ENCODE measurements at places on chromosomes 4 and X.

DNA sequence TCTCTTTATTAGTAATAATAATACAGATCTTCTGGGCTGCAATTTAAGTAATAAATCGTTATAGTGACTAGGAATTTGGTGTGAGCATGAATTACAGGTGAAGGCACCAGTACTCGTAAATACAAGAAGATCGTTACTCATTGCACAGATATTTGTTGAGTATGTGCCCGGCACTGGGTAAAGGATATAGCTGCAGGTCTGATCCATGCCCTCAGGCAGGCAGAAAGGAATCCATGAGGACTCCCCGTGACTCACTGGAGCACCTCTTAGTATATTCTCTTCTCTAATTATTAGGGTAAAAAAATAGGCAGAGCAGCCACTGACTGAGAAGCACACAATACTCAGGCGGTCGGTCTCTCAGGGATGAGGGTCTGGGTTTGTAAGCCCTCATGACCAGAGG is 868.3 kb downstream of the RAB28 start:
- no peak for DNase-seq

DNA sequence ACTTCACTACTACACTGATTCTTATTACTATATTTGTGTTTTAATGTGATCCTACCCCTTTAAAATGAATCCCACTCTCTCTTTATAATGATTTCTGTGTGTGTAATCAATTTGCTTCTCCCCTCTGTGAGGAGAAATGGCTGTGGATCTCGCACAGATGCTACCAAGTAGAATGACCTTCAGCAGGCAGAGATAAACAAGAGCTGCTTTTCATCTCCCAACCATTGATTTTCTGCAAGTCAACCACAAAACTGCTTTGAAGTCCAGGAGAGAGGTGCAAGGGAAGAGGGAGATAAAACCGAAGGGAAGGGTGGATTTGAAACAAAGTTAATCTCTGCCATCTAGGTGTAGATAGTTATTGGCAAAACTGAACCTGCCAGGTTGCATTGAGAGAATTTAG is 141.6 kb downstream of the NPNT start:
- DNase-seq: no peak

DNA sequence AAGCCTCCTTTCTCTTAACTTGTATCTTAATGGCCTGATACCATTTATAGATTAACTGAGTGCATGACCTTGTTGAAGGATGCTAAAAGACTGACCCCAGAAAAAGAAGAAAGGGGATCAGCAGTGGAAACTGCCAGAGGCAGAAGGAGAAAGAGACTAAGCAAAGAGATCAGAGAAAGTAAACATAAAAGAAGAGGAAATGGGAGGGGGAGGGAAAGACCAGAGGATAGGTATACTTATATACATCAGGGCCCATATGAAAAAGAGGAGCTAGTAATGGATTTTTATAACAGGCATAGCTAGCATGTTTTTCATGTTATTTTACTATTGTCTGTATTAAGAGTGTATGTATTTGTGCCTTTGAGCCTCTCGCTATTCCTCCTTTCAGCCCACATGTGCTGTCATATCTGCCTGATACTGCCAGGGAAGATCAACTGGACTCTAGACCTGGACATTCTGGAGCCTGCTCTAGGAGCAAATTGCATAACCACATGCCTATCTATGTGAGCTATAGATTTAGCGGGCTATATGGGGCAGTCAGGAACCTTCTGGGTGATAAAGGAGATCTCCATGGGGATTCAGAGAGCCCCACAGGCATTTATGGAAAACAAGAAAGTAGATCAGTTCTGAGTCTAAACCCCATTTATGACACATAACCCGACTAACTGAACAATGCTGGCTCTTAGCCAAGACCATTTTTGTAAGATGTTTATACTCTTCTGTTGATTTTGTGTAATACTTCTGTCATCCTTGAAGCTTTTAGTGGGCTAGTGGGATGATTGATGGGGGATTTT is 13.4 kb upstream of the SNX12 start:
- DNase-seq: no peak

DNA sequence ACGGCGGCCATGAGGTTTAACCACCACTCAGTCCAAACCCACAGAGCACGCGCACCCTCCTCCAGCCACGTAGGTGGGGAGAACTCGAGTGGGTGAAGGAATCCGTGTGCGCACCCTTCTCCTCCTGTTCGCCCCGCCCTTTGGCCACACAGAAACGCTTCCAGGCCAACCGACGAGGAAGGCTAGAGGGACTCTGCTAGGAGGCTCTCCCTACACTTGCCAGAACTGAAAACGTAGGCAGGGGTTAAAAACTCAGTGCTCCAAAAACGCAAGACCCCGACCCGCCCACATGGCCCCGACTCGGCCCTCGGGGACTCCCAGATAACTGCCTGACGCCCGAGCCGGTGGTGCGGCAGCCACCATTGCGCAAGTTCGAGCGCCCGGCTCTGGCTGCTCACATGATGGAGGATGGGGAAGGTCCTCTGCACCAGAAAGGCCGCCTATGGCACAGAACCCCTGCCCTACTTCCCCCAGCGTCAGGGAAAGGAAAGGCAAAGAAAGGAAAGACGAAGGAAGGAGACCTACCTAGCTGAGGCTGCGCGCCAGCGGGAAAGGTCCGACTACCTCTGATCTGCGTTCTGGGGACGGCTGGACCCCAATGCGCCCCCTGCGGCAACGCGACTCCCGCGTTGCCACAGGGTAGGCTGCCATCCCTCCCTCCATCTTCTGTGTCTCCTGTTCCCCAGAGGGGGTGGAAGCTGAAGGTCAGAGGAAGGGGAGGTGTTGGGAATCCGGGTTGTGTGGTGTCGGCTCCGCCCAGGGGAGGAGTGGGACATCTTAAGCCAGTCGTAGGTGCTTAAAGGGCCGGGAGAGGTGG is 201.9 kb upstream of the AGTR2 start:
- DNase-seq: peak; percentile 4

DNA sequence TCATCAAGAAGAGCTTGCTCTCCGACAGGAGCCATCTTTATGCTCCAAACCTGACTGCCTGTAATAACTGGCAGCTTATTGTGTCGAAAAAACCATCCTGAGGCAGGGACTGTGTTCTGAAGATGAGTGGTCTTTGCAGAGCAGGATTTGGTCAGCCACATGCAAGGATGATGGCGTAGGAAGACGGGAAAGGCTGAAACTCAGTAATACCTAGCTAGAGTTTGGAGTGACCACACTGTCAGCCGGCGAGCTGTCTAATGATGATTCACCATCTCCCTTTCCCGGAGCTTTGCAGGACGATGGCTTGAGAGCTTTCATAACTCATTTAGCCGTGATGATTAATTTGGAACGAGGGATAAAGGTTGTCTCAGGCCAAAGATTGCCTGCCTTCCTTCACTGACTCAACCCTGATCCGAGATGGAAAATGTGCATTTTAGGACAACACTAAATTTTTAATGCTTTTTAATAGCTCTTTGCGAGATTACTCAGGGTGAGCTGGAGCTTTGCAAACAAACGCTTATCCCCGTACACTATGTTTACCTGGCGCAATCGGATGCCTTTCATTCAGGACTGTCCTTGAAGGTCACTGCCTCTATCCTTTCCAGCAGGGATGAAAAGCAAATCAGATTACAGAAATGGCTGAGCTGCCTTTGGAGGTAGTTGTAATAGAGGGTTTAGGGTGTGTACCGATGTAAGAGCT is 288.5 kb downstream of the ASMT start:
- peak; percentile 50 for DNase-seq

GRCh38 chr4:22490718-22491315 is 25.0 kb downstream of the ADGRA3 start:
- DNase-seq: no peak

GRCh38 chr4:89847571-89848325 is 10.8 kb upstream of the SNCA start:
- DNase-seq: no peak

DNA sequence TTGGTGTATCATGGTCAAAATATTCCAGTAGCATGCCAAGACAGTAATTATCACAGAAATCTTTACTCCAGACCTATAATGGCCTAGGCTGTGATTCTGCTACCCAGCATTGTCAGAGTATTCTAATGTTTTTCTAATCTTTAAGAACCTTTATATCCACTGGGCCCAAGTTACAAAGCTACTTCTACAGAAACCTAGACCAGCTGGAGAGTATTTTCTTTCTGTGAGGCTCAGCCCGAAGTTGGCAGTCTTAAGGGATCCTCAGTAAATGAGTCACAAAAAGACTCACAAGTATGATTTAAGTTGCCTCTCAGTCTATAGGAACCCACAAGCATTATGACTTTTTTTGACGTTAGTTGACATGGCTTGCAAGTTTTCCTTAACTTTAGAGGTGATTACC is 638.5 kb upstream of the FAM241A start:
- DNase-seq: peak; percentile 8

- no peak for DNase-seq
Observed at GRCh38 chr4:39341075-39341725, 25.0 kb downstream of the RFC1 start.

- DNase-seq: no peak
Observed at GRCh38 chr4:2415881-2416563, 2.4 kb downstream of the ZFYVE28 start.

DNA sequence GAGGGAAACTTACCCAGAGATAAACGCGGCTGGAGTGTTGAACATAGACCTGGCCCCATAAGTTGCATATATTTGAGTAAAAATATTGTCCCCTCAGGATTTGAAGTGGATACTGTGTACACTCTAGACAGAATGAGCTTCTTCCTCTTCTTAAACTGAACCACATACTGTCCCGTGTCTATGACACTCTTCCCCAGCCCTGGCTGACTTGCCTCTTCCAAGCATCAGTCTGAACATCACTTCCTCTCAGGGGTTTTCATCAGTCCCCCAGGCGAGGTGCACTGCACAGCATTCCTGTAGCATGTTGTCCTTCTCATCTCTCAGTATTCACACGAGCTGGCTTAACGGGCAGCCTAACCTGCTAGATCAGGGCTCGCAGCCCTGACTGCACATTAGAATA is 80.5 kb upstream of the TMEM150C start:
- no peak for DNase-seq

DNA sequence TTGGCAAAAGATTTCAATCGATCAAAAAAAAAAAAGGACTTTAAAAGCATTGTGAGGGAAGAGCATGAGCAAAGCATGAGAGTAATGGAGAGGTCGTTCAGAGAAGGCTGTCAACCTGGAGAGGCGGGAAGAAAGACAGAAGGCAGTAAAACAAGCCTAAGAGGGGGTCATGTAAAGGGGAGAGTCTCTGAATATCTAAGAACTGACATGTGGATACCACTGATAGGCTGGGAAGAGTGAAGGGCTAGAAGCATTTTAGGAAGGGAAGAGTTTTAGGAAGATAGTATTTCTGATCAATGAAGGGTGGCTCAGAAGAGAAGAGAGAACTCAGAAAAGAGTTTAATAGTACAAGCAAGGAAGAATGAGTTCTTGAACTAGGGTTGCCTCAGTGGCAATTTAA is 7.5 kb downstream of the FAM9C start:
- DNase-seq: no peak

GRCh38 chr4:48704091-48704802 is 75.8 kb downstream of the FRYL start:
- DNase-seq: no peak

DNA sequence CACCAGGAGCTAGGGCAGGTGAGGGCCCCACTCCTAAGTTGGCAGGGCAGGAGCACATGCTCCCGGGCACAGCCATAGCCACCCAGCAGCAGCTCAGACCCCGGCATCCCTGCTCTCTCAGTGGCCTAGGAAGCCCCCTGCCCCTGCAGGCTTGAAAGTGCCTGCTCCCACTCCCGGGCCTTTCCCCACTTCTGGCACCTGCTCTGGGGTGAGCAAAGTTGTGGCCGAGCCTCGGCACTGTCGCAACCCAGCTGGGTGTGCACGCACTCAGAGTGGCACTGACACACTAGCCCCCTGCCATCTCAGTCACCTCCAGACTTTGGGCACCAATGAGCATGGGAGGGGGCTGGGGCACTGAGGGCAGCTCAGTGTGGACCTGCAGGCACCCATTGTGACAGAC is 60.8 kb upstream of the CDKN2AIP start:
- DNase-seq: no peak

Measured in RCC 7860 (cell line).